ENCODE measurements at places on chromosomes 7 and 10.

- no peak for DNase-seq
Measured at GRCh38 chr10:32981760-32982159, 23.7 kb upstream of the ITGB1 start.

DNA sequence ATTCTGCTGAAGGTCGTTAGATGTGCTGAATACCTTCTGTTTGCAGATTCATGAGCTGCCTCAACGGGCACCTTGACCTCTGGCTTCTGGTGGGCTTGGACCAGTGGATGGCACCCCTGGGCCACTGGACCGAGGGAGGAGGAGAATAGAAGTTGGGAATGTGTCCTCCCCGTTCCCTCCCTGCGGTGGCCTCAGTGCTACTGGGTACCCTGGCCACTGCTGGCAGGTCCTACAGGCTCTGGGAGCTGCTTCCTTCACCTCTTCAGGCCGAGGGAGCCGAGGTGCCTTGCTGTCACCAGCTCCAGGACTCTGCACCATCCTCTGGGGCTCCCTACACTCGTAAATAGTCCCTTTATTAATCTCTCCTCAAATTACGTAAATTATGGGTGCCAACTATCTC, 32.2 kb upstream of the GALNTL5 start:
- DNase-seq, result no peak

DNA sequence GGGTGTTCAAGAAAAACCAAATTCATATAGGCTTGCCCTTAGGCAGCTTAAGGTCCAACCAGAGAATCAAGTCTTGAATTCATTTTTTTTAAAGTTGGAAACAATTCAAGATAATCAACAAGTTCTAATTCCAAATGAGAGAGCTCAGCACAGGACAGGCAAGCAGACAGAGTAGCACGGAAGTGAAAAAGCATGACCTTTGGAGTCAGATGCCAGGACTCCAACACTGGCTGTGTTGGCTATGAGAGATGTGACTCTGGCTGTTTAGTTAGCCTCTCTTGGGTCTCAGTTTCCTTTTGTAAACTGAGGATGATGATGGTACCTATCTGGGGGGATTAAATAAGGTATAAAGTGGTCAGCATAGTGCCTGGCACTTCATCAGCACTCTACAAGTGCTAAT, 49.3 kb downstream of the FBXW4 start:
- DNase-seq, result no peak

- no peak for DNase-seq
Measured at GRCh38 chr7:153509768-153510167, 542.4 kb upstream of the DPP6 start.

DNA sequence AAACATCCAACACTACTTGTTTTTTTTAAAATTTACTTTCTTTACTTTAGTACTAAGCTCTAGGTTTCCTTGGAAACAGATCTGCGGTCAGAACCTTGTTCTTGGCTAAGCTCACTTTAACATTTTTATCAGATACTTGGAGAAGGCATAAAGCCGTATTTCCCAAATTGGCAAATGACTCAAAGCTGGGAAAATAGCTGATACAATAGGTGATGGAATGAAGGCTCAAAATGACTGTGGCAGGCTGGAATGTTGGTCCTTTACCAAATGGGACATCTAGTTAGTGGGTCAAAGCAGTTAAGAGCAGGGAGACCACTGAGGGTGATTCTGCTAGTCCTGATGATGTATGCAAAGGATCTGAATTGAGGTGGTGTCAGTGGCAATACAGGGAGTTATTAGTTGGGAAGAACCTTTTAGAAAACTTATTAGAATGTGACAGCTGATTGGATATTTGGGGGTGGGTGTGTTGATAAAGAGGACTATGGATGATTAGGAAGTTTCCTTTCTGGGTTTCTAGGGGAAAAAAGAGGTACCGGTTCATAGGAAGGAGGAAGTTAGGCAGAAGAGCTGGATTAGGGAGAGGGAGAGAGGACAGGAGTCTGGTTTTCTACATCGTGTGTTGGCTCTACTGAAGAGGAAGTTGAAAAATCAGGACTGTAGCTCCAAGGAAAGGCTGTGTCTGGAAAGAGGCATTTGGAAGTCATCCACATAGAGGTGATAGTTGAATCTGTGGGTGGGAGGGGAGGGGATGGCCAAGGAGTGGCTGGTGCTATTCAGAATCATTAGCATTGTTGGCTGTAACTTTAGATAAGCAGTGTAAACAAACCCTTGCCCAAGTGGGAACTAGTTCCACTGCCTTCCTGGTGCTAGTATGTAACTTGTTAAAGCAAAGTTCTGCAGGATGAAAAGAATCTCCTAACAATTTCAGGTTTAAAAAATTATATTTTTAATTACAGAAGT, 13.1 kb downstream of the PLCE1 start:
- DNase-seq, result no peak

GRCh38 chr10:97726636-97727178, 10.2 kb upstream of the ZFYVE27 start:
- DNase-seq, result no peak

DNA sequence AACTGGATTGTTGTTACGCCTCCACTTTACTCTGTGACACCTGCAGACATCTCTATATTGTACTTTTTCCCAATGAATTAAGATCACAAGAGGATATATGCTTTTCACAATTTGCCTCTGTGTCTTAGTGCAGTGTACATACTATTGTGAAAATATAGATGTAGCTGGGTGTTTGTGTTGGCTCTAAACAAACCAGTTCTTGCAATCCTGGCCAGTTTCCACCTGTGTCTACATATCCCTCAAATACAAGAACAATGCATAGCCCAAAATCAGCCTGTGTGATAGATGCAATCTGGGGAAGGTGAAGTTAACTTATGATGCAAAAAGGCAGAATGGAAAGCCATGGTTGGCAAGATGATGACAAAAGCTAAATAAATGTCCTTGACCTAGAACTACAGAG, 36.5 kb upstream of the DLD start:
- no peak for DNase-seq

GRCh38 chr10:81875467-81876252, 666 bp downstream of the NRG3 start:
- no peak for DNase-seq

DNA sequence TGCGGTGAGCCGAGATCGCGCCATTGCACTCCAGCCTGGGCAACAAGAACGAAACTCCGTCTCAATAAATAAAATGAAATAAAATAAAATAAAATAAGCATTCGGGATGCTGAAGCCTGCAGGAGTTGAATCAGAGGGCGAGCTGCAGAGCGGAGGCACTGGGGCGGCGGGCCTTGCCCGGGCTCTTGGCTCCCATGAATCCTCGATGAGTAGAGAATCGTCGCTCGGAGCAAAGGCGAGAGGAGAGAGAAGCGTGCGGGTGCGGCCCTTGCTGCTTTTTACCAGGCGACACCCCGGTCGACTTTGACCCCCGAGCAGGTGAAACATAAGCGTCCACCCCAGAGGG, 168.3 kb downstream of the UBE2H start:
- DNase-seq, result no peak

DNA sequence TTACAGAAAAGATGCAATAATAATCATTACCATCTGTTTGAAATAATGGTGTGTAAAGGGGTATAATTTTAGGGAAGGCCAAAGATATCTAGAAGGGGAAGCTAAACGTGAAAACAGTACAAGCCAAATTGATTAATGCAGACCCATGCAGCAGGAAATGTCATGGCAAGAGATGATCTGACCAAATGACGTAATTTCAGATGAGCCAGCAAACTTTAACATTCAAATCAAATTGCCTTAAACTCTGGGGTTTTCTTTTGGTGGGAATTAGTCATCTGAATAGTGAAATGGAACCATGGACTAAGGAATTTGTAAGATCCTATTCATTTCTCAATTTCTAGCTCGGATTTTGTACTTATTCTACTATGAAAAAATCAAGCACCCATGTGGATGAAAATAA, 21.4 kb upstream of the SCIN start:
- no peak for DNase-seq

DNA sequence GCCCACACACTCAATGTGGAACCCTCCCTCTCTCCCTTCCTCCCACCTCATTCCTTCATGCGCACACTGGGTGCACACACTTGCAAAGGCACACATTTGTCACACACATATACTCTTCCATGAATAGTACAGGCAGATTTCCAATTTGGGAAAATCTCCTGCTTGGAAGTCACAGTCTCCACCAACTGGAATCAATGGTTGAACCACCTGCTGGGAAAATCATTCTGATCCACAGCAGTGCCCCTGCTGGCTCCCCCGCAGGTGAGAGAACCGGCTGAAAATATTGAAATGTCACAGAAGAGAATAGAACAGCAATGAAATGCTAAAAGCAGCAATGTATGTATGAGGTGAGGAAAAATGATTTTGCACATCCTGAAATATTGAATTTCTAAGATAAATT, 232.7 kb downstream of the ADAM12 start:
- DNase-seq, result no peak

- no peak for DNase-seq
Measured at GRCh38 chr7:76296743-76297740, 5.4 kb upstream of the HSPB1 start.

GRCh38 chr7:35420656-35421055, 166.8 kb upstream of the TBX20 start:
- no peak for DNase-seq

- no peak for DNase-seq
Measured at GRCh38 chr10:114648368-114648767, 9.7 kb downstream of the ABLIM1 start.

GRCh38 chr7:95684505-95684904, 87.8 kb upstream of the DYNC1I1 start:
- DNase-seq, result no peak

GRCh38 chr10:35585903-35586535, 19.1 kb upstream of the GJD4 start:
- no peak for DNase-seq

DNA sequence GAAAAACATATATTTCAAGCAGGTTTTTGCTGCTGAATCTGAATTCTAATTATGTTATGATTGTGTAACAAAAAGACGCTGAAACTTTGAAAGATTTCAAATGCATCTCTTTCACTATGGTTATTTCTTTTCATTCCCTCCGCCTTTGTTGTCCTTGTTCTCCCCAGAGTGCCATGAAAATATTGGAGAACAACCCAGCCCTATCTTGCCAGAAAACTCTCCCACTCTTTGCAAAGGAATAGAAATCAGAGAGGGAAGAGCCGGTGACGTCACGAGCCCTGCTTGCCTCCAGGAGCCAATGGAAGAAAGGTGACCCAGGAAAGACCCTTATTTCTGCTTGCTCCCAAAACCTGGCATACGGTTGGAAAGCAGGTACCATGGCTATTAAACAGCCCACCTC, 3.4 kb downstream of the GFRA1 start:
- no peak for DNase-seq

DNA sequence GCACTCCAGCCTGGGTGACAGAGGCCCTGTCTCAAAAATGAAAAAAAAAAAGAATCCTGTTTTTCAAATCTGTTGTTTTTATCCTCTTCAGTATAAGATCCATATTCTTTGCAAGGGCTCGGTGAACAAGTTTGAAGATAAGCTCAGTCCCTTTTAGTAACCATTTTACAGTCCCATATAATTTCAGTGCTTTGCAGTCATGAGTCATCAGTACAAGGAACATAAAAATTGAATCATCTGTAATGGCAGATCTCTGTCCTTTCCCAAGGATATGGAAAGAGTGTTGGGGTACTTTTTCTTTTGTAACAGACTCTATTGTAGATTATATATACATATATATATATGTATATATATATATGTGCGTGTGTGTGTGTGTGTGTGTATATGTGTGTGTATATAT, 52.2 kb upstream of the ZPBP start:
- DNase-seq, result no peak

DNA sequence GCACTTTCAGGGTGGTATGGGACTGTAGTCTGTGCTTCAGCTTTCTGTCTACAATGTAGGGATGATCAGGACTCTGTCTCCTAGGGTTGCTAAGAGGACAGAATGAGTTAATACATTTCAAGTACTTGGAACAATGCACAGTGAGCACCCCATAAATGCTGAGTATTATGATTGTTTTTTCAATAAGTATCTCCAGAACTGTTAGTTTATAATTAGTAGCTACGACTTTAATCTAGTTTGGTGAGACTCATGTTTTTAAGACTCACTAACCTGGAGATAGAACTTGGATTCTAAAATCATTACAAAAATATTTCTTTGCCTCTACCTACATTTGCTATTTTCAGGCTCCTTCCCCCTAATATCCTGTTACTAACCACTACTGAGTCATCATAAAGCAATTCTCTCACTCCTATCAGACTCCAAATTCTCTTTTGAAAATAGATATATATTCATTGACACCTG, 95.3 kb downstream of the CPED1 start:
- no peak for DNase-seq

GRCh38 chr10:17009212-17009700, 120.4 kb downstream of the CUBN start:
- DNase-seq, result no peak

- DNase-seq, result no peak
Measured at GRCh38 chr7:65832281-65832680, 40.6 kb upstream of the VKORC1L1 start.

Measured in anterior cingulate cortex (tissue), 58 donors.